Fibroblast of villous mesenchyme (primary cell): ENCODE measurements at places on chromosomes 3 and 15.

DNA sequence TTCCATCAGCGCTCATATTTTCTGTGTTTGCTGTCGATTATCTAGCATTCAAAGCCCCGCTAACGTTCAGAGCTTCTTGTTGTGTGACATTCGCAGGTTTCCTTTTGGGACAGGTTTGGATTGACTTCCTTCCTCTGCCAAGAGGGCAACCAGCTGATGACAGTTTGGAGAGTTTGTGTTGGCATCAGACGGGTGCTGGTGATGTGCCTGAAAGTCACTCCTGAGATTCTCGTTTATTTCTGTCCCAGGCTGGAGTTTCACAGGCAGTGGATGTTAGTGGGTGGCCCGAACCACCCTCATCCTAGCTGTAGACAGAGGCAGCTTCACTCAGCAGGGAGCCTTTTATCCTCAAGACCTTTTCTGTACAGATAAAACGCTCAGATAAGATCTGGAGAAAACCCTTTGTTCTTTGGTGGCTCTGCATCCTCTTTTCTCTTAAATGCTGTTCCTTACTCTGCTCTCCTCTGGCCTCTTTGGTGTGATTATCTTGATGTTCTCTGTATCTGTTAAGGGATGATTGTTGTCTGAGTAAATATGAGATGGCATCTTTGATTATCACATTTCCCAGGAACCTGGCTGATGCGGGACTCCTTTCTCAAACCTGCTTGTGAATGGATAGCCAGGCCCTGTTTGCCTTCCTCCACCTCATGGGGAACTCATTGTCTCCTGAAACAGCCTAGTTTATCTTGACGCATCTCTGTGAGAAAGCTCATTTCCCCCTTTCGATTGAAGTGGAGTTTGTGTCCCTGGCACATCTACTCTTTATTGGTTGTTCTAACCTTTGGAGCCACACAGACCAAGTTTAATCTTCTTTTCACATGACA, 35.9 kb downstream of the CGNL1 start:
- no peak for DNase-seq

DNA sequence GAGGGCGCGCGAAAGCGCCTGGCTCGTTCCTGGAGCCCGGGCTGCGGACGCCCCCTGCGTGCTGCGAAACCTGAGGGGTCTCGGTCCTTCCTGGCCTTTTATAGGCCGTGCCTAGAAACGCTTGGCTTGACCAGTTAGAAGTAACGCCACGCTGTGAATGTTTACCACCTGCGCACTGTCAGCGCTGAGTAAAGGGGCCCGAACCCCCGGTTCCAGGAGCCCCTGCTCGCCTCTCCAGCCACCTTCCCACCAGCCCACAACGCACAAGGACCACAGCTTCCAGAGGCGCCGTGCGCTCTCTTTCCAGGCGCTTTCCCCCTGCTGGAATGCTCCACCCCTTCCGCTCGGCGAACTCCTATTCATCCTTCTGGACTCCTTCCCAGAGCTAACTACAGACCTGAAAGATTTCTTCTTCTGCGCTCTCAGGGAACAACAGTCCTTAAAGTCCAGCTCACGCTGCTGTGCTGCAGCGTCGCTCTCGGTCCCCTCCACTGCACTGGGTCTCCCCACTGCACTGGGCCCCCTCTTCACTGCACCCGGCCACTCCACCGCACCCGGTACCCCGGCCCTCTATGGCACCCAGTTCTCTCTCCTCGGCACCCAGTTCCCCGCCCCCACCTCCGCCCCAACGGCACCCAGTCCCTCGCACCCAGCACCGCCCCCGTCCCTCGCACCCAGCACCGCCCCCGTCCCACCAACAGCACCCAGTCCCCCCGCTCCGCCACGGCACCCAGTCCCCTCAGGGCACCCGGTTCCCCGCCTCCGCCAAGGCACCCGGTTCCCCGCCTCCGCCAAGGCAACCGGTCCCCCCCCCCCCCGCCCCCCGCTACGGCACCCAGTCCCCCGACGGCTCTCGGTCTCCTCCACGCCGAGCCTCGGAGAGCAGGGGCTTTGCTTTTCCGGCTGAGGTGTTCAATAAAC, 69.8 kb downstream of the SQOR start:
- peak; percentile 14 for DNase-seq

GRCh38 chr3:68802111-68802870, 130.1 kb downstream of the TAFA4 start:
- DNase-seq = no peak

DNA sequence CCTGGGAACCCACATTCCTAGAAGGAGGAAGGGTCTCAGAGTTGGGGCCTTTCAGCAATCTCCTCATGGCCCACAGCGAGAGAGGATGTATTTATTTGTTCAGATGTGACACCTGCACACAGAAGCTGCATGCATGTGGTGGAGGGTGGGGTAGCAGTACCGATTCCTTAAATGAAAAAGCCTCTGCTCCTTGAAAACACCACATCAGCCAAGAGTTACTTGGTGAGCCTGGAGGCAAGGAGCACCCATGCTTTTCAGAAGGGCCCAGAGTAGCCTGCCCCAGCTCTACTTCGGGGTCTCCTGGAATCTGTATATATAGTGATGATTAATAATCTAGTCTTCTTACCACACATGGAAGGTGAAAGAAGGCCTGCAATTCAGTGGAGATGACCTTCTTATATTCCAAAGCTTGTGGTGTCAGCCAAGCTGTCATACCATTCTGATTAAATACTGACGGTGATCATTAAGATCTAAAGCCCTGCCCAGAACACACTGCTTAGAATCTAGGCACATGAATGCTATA, 33.5 kb downstream of the SEMA6D start:
- DNase-seq = no peak

DNA sequence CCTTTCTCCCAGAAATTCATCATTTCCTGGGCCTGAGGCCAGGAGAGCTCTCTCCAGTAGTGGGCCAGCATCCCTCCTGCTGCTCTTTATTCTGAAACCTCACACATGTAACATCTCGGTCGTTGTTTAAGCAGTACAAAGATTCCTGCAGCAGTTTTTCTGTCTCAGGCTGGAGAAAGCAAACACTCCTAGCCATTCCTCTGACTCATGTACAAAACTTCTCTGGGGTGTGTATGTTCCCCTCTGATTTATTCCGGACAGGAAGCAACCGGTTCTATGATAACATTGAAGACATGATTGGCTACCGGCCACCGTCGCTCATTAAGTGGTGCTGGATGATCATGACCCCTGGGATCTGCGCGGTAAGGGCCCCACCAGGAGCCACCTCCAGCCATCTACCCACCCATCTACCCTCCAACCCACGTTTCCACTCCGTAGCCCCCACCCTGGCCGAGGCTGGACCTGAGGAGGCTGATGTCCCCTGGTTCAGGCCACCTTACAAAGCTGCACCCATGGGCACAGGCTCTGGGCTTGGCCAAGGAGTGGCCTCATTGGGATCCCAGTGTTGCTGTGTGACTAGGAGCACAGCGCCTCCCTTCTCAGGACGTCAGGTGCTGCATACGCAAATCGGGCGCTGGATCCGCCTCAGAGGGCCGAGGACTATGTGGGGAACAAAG, 58.6 kb upstream of the SLC6A1 start:
- DNase-seq = no peak

- DNase-seq = peak; percentile 19
These were observed 272.6 kb downstream of the EPHA3 start for GRCh38 chr3:89380016-89380415.

DNA sequence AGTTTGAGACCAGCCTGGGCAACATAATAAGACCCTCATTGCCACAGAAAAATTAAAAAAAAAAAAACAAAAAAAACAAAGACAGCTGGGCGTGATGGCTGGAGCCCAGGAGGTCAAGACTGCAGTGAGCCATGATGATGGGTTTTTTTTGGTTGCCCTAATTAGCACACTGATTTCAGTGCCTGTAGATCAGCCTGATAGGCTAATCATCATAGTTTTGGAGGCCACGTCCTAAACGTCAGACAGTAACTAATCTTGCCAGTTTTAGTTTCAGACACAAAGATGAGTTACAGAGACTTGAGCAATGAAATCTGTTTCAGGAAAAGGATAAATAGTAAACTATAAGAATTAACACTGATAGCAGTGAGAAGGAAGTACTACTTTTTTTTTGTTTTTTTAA, 55.4 kb downstream of the LRCH3 start:
- no peak for DNase-seq

- no peak for DNase-seq
These were observed 17.2 kb upstream of the SPG21 start for GRCh38 chr15:65006876-65007275.

GRCh38 chr15:93283854-93284253, 194.8 kb upstream of the RGMA start:
- DNase-seq = no peak

GRCh38 chr15:57097246-57097645, 178.8 kb downstream of the TCF12 start:
- DNase-seq = no peak

GRCh38 chr15:72319360-72319984, 485 bp downstream of the CELF6 start:
- peak; percentile 64 for DNase-seq

DNA sequence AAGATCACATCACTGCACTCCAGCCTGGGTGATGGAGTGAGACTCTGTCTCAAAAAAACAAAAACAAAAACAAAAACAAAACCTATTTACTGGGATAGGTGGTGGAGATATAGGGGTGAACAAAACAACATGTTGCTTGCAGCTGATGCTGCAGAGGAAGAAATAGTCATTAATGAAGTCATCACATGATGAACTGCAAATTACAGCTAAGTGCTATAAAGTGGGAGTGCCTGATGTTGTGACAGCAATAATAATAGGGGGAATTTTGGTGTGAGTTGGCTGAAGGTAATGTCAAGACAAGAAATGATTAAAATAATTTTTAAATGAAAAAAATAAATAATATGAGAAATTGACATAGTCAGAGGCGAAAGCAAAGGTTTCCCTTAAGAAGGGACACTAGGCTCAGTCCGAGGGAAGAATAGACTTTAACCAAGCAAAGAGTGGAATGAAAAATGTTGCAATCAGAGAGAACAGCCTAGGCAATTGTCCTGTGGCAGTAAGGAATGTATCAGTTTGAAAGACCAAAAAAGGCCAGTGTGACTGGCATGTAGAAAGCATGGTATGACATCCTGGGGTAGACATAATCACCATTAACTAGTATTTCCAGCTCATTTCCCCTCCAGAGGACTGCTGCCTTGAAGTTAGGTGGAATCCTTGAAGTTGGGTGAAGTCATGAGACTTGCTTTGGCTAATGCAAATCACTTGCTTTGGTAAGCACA, 14.7 kb upstream of the PIK3CB start:
- DNase-seq = no peak

- DNase-seq = no peak
These were observed 53.9 kb downstream of the TOP2B start for GRCh38 chr3:25610779-25611178.

DNA sequence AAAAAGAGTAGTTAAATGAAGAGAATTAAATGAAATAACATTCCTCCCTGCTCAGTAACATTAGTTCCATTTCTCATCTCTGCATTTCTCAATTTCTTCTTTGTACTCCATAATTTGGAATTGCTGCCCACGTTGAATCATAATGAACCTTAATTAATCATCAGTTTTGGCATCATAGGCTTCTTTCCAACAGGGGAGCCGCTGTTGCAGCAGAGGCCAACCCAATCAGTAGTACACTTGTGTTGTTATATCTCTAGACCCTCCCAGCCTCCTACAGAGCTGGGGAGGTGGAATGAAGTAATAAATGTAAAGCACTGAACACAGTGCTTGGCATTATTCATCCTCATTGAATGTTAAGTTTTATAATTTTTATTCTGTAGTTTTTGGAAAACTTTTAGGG, 240.7 kb downstream of the CHST2 start:
- DNase-seq = no peak

- peak; percentile 85 for DNase-seq
These were observed 31.8 kb upstream of the RASA2 start for GRCh38 chr3:141454906-141455602.

- peak; percentile 76 for DNase-seq
These were observed 205.2 kb downstream of the RBMS3 start for GRCh38 chr3:29486096-29486495.

DNA sequence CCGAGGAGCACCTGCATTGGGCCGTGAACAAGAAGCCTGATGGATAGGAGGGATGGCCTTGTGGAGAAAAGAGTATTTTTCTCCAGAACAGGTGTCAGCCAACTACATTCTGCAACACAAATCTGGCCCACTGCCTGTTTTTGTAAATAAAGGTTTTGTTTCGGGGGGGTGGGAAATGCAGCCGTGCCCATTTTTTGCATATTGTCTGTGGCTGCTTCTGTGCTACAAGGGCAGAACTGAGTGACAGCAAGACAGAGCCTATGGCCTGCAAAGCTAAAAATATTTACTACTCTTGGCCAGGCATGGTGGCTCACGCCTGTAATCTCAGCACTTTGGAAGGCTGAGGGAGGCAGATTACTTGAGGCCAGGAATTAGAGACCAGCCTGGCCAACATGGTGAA, 95.9 kb upstream of the AKAP13 start:
- DNase-seq = no peak

- DNase-seq = peak; percentile 60
These were observed 11.9 kb downstream of the ZNF660 start for GRCh38 chr3:44596621-44597020.

DNA sequence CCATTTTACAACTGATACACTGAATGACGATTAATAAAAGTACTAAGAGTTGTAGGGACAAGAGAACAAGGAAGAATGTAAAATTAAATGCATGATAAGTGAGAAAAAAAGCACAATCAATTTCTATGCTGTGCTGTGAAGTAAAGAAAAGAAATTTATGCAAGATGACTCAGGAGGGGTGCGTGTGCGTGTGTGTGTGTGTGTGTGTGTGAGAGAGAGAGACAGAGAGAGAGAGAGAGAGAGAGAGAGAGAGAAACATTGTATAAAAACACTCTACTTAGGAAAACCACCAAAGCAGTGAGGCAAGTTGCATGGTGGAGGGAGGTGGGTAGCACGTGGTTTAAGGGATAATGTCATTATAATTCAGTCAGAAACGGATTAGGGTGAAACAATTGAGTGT, 580.8 kb upstream of the ALCAM start:
- DNase-seq = no peak

DNA sequence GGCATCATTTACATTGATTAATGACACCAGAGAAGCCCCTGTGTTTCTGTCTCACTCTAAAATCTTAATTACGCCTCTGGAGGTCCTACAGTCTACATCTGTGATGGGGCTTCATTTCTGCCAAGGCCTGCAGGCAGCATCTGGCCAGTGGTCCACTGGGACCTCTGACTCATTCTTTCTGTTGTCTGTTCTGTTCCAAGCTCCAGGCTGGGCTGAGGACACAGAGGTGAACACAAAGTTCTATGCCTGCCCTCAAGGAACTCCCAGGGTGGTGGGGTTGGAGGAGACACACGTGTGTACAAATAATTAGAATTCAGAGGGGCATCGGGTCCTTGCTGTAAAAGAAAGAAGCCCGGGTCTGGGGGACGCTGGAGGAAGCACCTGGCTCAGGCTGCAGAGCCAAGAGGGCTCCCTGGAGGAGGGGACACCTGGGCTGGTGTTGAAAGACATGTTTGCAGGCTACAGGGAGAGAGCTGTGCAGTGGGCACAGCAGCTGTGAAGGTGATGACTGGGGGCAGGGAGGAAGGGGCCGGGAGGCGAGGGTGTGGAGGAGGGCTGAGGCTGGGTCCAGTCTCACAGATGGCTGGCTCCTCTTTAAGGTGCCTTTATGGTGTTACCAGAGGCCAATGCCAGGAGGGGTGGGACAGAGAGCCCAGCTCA, 103.3 kb upstream of the PRR23E start:
- DNase-seq = peak; percentile 8
